AG09319 (cell line): ENCODE measurements at places on chromosomes 1 and 21.

- no peak for DNase-seq
Observed at GRCh38 chr1:15100121-15100879, 53.2 kb upstream of the TMEM51 start.

DNA sequence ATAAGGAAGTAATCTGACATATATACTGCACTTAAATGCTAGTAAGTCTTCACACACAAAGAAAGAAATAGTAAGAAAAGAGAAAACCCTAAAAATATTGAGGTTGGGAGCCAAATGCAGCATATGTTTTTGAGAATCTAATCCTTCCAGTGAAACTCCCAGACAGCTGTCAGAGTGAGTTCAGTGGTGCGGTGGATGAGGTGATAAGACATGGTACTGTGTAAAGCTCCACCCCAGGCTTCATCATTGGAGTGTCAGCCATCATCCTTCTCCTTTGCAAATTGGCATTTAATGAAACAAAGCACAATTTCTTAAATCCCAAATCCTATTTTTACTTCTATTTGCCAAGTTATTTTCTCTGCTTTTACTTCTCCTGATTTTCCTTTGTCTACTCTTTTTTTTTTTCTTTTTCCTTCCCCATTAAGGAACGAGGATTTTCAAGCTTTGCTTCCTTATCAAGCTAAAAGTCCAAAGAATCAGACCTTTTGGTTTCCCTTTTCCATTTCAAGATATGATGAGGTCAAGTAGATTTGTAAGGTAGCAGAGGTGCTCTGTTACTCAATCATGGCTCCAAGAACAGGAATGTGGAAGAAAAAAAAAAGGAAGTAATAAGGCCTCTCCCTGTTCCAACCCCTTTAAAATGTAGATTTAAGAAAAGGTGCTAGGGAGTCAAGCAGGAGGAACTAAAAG lies 343.3 kb downstream of the SETD4 start:
- DNase-seq: no peak

DNA sequence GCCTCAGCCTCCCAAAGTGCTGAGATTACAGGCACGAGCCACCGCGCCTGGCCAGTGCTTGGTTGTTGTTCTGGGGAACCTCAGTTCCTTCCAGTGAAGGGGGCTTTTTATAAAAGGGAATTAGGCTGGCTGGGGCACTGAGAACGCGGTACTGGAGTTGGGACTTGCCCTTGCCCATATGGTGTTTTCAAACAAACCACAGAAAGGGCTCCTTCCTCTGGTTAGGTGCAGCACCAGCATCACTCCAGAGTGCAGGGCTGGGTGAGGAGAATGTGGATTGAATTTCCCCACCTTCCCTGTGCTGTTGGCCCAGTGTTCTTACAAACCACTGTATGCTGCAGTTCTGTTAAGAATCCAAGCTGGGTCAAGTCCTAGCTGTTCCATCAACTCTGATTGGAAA lies 5.3 kb downstream of the MAN1C1 start:
- no peak for DNase-seq

DNA sequence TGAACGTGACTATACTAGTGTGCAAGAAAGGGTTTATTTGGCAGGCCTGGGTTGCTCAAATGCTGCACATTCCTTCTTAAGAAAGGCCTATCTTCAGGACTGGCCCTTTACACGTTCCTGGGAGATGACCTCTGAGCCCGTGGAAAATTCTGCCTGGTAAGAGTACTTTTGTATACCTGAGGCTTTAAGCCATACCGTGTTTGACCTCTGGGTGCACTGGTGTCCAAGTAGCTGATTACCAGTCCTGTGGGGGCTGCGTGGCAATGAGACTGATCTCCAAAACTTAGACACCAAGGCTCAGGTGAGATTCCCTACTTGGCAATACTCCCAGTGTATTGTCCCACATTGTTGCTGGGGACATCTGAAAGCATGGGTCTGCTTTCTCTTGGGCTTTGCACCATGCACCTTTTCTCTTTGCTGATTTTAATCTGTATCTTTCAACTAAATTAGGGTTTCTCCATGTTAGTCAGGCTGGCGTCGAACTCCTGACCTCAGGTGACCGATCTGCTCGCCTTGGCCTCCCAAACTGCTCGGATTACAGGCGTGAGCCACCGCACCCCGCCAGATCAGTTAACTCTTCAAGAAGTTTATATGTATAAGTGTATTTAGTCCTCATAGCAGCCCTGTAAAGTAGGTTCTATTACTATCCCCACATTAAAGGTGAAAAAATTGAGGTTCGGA lies 44.5 kb downstream of the TRIM33 start:
- DNase-seq: no peak

DNA sequence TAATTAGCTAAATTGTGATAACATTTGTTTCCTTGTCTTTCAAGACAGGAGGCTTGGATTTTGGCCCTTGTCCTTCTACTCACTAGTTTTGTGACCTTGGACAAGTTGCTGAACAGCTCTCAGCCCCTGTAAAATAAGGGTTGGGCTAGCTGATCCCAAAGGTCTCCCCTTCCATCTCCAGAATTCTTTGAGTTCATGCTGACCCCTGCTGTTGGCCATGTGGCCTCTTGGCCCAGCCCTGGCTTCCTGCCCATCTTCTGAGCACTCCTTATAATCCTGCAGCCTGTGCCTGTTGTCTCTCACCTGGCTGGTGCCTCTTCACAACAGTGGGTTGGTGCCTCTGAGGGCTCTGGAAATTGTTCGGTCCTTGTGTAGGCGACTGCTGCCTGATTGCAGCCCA lies 10.1 kb downstream of the PTGFRN start:
- DNase-seq: no peak

DNA sequence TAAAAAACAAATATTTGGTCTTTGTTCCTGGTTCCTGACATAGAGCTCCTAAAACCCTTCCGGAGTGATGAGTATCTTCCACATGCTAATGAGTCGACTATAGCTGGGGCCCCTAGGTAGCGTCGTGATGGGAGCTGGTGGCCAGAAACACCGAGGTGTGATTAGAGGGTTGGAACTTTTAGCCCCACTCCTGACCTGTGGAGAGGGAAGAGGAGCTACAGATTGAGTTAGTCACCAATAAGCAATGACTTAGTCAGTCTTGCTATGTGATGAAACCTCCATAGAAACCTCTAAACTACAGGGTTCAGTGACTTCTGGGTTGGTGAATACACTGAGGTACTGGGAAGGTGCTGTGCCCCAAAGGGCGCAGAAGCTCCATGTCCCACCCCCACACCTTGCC lies 30.1 kb upstream of the PLD5 start:
- DNase-seq: no peak

- no peak for DNase-seq
Observed at GRCh38 chr1:27152829-27153548, 1.9 kb downstream of the SLC9A1 start.

DNA sequence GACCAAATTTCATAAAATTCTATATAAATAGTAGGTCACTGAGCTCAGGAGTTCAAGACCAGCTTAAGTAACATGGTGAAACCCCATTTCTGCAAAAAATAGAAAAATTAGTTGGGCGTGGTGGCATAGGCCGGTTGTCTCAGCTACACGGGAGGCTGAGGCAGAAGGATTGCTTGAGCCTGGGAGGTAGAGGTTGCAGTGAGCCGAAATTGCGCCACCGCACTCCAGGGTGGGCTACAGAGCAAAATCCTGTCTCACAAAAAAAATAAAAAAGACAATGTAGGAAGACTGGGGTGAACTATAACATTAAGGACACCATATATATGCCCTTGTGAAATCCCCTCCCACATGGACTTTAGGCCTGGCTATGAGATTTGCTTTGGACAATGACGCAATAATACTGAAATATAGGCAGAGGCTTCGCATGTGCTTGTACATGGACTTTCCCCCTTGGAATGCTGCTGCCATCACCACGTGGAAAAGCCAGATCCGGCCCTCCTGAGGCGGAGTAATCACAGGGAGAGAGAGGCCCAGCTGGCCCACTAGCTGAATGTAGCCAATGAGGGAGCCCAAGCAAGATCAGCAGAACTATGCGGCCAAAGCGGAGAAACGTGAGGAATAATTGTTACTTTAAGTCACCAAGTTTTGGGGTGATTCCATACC lies 13.1 kb upstream of the USP1 start:
- no peak for DNase-seq

DNA sequence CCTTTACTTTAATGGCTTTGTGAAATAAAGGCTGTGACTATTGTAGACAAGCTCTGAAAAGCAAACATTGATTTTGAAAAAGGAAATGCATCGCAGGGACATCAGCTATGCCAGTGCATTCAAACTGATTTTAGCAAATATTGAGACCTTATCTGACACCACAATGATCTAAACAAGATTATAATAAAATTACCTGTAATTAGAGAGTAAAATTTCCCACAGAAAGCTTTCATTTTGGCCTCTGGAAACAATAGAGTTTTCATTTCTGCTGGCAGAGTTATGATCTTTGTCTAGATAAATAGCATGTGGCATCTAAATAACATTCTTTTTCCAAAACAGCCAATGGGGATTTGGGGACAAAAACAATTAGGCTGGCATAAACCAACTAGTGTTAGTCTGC lies 650.4 kb upstream of the PRMT6 start:
- DNase-seq: no peak

- no peak for DNase-seq
Observed at GRCh38 chr1:100752791-100753190, 33.2 kb downstream of the VCAM1 start.

DNA sequence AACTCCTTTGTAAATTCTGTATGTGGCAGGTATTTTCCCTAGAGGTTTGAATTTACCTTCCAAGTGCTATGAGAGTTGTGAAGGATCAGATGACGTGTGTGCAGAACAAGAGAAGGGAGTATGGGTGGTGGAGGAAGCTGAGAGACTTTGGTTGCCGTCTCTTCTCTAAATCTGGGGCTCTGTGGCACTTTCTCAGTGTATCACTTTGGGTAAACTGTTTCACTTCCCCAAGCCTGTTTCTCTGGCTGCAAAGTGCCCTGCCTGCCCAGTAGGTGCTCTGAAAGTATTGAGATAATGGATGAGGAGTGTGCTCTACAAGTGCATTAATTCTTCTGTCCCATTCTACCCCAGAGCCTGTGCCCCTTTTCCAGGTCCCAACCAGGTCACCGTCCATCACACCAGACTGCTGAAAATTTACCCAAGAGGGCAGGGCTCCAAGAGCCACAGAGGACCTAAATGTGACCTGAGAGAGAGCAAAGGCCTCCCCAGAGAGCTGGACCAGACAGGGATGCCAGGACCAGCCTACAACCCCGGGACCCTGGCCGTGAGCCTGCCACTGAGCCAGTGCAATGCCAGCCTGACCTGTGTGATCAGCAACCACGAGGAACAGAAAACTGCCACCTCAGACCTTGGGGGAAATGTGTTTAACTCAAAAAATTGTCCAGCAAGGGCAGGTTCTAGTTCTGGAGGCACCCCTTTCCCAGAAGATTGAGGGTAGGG lies 131.6 kb upstream of the ETV3 start:
- DNase-seq: no peak

DNA sequence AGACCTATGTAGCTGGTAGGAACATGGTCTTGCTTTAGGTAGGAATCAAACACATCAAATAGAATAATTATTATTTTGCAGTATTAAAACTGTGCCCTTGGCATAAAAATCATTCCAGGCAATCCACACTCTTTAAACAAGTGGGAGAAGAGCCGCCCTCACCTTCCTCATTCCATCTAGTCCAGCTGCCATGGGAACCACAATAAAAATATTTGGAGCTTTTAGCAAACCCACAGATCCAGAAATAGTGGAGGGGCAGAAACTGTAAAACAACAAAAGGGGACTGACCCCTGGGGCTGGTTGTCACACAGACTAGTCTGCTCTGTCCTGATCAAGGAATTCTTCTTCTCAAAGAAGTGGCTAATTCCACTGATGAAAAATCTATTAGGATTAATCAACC lies 61.6 kb downstream of the PTPRC start:
- no peak for DNase-seq

- no peak for DNase-seq
Observed at GRCh38 chr1:153292740-153293479, 19.8 kb downstream of the PGLYRP3 start.

GRCh38 chr1:82161700-82162141 lies 361.0 kb downstream of the ADGRL2 start:
- DNase-seq: no peak

- DNase-seq: no peak
Observed at GRCh38 chr1:185570962-185571361, 163.2 kb upstream of the HMCN1 start.

GRCh38 chr1:201408176-201408833 lies 9.2 kb upstream of the LAD1 start:
- DNase-seq: peak; percentile 43

- DNase-seq: no peak
Observed at GRCh38 chr1:211829343-211830054, 1.1 kb downstream of the LPGAT1 start.

DNA sequence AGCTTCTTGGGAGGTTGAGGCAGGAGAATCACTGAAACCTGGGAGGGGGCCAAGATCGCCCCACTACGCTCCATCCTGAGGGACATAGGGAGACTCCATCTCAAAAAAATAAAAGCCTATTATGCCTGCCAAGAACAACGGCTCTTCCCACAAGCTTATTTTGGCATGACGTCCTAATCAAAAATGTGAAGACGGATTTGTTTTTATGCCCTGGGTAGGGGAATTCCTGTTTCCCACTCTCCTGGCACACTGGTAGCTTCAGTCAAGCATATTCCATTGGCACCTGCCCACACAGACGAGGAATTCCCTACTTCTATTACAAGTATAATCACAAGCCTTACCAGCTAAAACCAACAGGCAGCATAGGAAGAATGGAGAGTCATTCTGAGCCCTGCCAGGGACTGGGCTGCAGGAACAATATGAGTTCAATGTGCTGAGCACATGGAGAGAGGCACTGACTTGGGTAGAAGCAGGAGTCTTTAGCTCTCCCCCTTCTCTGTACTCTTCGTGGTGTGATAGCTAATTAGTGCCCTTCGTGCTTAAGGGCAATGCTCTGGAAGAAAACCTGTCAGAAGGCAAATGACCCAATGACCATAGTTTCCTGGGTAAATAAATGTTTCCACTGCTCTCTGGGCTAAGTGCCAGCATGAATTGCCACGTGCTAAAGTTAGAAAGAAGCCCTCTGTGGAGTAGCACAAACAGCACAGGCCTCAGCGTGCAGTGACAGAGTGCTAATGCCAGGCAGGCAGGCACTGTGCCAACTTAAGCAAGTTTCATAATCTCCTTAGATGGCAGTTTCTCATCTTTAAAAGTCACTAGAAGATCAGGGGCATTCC lies 16.8 kb downstream of the TNFSF4 start:
- no peak for DNase-seq

GRCh38 chr1:181448461-181448860 lies 34.9 kb upstream of the CACNA1E start:
- DNase-seq: no peak

DNA sequence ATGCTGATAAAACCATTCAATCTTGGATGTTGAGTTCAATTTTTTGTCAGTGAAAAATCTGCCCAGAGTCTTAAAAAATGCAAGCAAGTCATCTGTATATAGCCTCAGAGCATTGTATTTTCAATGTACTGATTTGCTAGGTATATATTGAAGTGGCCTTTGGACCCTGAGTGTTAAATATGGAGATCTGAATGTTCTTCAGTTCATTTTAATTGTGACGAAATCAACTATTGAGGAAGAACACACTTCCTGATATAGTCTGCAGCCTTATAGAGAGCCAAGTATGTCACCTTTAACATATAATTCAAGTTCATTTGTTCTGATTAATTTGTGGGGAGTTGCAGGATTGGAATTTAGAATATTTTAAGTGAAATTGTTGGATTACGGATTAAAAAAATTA lies 128.1 kb downstream of the ST6GALNAC3 start:
- DNase-seq: no peak
